ENCODE measurements at places on chromosomes 5 and 9.

DNA sequence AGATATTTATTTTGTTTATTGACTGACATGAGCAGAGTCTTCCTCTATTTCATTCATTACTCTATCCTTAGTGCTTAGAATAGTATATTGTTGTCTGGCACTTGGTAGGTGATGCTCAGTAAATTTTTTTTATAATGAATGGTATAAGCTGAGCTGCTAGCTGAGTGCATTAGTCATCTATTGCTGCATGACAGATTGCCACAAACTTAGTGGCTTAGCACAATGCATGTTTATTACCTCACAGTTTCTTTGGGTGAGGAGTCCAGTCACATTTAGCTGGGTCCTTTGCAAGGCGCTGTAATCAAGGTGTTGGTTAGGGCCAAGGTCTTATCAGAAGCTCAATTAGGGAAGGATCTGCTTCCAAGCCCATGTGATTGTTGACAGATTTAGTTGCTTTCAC, 23.1 kb downstream of the SMAD5 start:
- no peak for DNase-seq

DNA sequence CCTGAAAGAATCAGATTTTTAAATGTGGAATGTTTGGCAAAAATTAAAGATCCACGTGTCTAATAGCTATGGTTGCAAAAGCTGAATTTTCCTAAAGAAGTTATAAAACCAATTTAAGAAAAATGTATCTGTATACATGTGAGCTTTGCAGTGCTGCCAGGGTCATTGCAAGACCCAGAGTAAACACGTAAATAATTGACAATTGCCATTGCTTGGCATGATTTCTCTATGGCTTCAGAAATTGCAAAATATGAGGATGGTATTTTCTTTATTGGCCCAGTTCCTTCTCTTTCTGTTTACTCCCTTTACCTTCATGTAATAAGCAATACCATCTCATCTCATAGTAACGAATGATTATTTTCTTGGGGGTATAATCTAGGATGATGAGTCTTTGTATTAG, 123.9 kb downstream of the ERCC6L2 start:
- no peak for DNase-seq

- DNase-seq = peak; percentile 71
Observed at GRCh38 chr9:121529237-121529987, 29.8 kb upstream of the GGTA1 start.

GRCh38 chr9:70257991-70258691, 637 bp upstream of the SMC5 start:
- peak; percentile 84 for DNase-seq

- DNase-seq = no peak
Observed at GRCh38 chr5:65141493-65141892, 340.2 kb downstream of the ADAMTS6 start.

DNA sequence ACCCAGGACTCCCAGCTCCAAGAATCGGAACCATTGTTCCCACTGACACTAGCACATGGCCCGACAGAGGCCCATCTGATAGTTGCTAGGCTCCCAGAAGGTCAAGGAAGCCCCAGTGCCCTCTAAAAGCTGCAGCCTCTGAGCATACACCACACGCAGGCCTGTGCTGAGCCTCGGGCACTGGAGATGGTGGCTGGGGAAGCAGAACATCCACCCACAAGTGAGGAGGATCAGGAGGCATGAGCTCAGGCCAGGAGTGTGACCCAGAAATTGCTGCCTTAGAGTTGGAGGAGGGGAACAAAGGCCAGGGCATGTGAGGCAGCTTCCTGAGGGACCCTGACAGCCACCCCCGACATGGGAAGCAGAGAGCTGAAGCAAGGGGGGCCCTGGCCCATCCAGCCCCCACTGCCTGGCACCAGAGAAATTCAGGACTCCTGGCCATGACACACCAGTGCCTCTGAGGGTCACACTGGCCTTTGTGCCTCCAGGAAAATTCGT, 21.4 kb downstream of the IPPK start:
- DNase-seq = no peak

GRCh38 chr9:72947984-72948465, 4.8 kb downstream of the ALDH1A1 start:
- DNase-seq = no peak

DNA sequence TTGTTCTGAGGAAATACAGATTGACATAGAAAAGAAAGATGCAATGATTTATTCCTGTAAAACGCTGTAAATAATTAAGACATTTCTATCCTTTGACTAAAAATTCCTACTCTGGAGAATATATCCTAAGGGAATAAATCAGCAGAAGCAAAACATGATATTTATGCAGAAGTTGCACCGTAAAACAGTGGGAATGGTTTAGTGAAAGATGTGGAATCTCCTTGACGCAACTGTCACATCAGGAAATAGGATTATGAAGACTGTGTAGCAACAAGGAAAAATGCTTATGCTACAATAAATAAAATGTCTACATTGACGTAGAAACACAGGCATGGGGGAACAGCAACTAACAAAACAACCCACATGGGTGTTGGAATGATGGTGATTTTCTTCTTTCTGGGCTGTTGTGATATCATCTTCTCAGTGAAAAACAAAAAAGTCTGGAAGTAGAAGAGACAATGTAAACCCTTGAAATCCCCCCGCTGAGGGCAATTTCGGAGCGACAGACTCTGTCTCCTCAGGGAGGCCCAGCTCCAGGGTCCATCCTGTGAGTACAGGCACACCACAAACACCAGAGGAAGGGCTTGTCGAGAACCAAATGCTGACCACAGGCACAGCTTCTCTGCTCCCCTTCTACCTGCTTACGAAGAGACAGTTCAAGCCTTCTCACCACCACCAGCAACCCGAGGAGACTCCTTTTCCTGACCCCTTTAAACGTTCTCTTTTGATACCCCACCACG, 25.2 kb downstream of the COL23A1 start:
- DNase-seq = no peak

GRCh38 chr9:113646946-113647914, 183.7 kb downstream of the RGS3 start:
- DNase-seq = no peak

DNA sequence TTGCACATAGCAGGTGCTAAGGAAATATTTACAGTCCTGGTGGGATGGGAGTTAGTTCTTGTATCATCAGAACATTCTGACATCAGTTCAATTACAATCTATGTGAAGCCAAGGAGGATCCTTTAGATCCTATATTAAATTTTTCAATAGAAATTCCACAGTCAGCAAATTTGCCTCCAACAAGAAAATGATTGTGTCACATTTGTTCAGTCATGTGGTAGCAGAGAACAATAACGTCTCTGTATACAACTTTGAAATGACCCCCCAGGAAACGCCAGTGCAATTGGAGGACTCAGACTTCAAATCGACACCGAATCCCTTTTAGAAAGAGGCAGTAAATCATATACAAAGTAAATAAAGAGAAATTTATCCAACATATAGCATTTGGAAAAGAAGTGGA, 392.1 kb downstream of the DTWD2 start:
- no peak for DNase-seq

DNA sequence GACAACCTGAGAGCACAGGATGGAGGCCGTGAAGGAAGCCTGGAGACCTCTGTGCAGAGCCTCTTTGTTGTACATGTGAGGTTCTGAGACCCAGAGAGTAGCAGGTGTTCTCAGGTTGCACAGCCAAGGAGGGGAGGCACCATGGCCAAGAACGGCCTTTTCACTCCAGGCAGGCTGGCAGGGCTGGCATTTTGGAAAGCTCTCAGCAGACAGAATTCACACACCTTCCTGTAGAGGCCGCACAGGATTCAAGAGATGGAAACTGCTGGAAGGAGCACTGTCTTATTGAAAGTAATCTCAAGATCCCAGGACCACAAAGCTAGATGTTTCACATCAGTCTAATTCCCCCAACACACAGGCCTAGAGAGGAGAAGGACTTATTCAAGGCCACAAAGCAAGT, 52.8 kb upstream of the XPA start:
- DNase-seq = no peak

- no peak for DNase-seq
Observed at GRCh38 chr5:50406877-50407276, 34.2 kb downstream of the EMB start.

- DNase-seq = peak; percentile 18
Observed at GRCh38 chr5:148179234-148179824, 11.0 kb downstream of the SPINK14 start.

DNA sequence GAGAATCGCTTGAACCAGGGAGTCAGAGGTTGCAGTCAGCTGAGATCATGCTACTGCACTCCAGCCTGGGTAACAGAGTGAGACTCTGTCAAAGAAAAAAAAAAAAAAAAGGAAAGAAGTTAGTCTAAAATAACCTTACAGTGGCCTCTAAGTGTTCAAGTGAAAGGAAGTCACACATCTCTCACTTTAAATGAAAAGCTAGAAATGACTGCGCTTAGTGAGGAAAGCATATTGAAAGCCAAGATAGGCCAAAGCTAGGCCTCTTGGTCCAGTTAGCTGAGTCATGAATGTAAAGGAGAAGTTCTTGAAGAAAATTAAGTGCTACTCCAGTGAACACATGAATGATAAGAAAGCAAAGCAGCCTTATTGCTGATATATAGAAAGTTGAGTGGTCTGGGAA, 38.1 kb downstream of the ITGA1 start:
- DNase-seq = no peak

GRCh38 chr9:120862452-120862851, 14.5 kb downstream of the PHF19 start:
- DNase-seq = no peak

DNA sequence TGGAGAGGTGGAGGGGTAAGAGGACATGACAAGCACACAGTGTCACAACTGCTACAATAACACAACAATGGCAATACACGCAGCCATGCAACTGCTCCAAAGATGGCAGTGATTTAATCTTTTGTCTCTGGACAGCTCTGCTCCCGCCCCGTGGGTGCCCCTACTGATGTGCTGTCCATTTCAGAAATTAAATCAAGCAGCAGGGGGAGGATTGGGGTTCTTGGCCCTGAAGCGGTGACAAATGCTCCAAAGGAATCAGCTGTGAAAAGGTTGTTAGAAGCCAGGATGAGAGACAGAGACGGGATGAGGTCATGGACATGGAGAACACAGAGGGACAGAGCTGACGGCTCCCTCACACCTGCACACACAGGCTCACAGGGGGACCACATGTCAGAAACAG, 22.6 kb downstream of the CNTFR start:
- no peak for DNase-seq

GRCh38 chr9:119179701-119180100, 189.5 kb downstream of the BRINP1 start:
- no peak for DNase-seq

GRCh38 chr5:130227699-130228098, 323.4 kb downstream of the CHSY3 start:
- no peak for DNase-seq

DNA sequence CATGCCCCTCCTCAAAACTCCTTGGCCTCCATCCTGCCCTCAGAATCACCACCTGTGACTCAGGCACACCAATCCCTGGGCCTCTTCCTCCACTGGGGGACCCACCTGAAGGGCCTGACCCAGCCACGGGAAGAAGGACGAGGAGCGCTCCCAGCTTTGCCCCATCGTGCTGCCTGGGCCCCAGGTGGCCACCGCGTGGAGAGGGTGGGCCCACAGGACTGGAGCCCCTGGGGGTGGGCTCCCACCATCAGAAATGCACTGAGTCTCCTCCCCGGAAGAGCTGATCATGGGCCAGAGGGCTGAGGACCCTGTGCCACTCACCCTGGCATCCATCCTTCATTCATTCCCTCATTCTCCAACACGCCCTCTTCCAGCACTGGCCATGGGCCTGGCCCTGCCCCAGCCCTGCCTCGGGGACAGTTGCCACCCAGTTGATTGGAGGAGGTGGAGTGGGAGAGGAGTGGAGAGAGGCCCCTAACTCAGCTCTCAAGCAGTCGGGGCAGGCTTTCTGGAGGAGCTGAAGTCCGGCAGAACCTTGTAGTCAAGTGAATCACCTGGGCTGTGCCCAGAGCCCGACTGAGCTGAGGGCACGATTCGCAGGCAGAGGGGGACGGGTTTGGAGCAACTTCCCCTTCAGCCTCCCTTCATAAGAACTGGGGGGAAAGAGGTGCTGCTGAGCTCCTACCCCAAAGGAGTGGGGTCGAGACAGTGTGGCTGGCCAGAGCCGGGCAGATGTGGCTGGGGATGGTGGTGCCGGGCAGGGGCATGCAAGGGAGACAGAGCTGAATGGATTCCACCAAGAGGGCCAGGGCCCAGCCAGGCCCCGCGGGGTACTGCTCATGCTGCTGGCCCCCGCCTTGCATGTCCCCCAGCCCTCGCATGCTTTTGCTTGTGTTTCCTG, 29.6 kb downstream of the DNM1 start:
- DNase-seq = no peak

- DNase-seq = no peak
Observed at GRCh38 chr5:124596595-124597421, 149.6 kb downstream of the ZNF608 start.

GRCh38 chr5:97377582-97377981, 194.5 kb upstream of the RIOK2 start:
- no peak for DNase-seq

- DNase-seq = peak; percentile 72
Observed at GRCh38 chr9:129624168-129624759, 1.7 kb upstream of the NTMT1 start.

DNA sequence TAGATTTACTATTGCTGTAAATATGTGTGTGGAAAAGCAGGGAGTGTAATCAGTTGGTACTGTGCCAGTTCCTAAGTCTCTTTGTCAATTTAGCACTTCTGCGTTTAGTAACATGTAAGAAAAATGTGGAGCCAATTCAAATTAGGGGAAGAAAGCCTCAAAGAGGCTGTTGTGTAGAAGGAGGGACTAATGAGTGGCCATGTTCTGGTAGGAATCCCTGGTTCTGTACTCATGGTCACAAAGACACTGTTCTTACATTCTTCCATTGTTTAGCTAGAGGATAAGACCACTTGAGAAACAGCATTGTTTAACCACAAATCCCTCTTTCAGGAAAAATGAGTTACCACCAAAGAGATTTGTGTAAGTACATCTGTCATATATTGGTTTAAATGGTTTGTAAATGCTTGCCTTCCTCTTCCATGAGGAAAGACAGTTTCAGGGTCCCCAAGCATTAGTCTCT, 14.9 kb downstream of the ARHGEF28 start:
- no peak for DNase-seq

- DNase-seq = no peak
Observed at GRCh38 chr9:89799766-89800165, 195.0 kb downstream of the GADD45G start.

DNA sequence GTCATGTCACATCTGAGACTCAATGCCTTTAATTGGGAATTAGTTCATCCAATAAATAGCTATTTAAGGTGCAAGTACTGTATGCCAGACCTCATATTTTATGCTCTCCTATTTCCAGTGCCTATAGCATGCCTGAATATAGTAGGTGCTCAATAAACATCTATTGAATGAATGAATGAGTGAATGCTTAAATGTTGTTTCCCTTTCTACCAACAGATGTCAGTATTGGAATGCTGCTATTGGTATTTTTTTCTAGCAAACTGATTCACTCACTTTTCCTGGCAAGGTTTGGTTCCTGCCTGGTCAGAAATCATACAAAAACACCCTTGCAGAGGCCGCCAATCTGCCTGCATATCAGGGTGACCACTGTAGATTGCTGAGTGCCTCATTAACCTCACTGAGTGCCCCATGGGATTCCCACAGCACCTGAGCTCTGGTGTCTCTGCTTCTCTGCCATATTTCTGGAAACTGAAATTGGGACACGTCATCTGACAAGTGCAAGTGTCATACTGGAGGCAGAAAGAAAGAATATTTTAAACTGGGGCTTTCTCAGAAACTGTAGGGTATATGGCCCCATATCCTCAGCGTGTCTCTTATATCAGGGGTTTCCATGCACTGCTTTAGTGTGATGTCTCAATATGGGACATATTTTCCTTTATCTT, 359.7 kb downstream of the TRIM32 start:
- no peak for DNase-seq
